ENCODE measurements at places on chromosomes 5 and 9. TPM values are rescaled to one million over a fixed set of nuclear protein-coding genes. Genes with fewer than 3 reads are reported as not detected.

DNA sequence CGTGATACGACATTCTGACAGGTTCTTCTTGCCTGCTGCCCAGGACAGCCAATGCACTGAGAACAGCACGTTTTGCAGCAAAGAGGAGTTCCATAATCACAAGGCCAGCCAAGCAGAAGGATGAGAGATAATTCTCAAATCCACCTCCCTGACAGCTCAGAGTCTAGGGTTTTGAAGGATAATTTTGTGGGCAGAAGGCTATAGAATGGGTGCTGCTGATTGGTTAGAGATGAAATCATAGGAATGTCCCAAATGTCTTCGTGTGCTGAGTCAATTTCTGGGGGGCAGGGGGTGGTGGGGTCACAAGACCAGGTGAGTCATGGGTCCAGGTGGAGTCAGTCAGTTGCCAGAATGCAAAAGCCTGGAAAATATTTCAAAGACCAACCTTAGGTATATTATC, 175.5 kb upstream of the SLC30A5 start:
- DNase-seq = no peak

DNA sequence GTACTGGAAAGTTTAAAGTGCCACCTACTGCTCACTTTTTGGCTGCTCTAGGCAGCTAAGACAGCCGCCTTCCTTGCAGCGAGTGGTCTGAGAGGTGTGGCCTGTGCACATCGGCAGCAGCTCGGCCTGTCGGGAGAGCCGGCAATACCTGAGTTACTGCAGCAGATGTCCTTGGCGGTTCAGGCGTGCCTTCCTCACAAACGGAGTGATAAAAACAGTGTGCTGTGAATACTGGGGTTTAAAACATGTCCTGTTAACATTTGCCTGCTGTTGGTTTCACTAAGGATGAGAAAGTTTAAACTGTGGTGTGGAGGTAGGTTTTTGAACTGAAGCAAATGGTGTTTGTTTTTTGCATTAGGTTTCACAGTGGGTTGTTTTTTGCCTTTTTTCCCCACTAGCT, 12.9 kb downstream of the TRAF2 start:
- no peak for DNase-seq

- DNase-seq = no peak
These were observed 224.0 kb upstream of the SMARCA2 start for GRCh38 chr9:1791191-1791590.

DNA sequence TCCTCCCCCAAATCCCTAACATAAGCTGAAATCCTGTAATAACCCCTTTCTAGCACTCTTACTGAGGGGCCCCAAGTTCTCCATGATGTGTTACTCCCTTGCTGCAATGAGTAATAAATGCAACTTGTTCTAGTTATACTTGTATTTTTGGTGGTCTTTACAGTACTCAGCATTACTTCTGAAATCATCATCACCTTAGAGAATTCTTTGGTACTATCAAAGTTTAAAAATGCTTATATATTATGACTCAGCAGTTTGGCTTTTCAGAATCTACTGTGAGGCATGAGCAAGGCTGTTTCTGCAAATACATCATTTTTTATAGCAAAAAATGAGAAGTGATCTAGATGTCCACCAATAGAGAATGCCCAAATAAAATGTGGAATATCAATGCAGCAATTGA, 20.7 kb upstream of the ROPN1L start:
- DNase-seq = no peak

TRIM14 gene
- 2.6 TPM for total RNA-seq
